IMR-90 (cell line): ENCODE measurements at places on chromosomes 13 and 19. TPM values are rescaled to one million over a fixed set of nuclear protein-coding genes. Genes with fewer than 3 reads are reported as not detected.

GRCh38 chr13:79937771-79938216 is 403.1 kb downstream of the SPRY2 start:
- no peak for DNase-seq

- peak; percentile 46 for DNase-seq
These were observed 113.2 kb downstream of the ESD start for GRCh38 chr13:46683676-46684260.

- no peak for DNase-seq
These were observed 6.7 kb upstream of the FCGBP start for GRCh38 chr19:39941151-39941550.

DNA sequence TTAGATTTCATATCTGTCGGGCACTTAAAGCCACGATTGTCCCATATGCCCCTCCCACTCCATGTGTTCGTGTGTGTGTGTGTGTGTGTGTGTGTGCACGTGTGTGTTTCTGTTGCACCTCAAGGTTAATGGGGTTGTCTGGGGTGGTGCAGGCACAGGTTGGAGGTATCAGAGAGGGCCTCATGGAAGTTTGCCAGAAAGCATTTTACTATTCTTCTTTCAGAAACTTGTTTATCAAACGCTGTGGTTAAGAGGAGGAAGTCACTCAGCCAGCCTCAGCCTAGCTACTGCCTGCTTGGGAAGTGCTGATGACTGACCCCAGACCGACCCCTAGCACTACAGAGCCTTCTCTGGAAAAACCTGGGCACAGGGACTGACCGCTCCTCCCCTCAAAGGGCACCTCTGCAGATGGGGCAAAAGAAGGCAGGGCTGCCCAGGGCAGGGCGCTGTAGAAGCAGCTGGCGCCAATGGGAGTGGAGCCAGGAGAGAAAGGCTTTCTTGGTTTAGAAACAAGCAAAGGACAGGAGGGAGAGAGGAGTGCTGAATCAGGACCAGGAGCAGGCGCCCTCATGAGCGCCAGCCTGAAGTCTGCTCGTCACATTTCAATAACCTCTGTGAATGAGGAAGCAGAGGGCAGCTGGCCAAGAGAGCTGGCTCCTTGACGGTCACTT is 3.9 kb downstream of the SIAH3 start:
- no peak for DNase-seq

DNA sequence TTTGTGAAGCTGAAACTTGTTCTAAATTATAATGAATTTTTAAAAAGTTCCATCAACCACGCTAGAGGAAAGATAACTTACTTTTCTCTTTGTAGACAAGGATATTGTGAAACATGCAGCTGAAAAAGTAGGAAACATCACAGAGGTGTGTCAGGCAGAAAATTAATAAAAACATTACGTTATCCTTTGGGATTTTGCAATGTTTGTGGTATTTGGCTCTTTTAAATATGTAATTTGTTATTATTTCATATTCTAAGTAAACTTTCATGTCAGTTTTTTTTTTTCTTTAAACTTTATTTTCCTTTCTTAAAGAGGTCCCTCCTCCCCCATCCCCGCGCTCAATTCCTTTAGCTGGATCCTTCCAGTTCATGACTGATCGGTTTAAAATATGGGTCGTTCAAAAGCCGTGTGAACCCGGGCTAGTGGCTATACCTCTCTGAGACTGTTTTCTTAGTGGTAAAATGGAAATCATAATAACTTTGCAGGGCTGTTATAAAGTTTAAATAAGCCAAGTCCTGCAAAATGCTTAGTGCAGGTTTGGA is 740 bp upstream of the CCDC61 start:
- no peak for DNase-seq

- peak; percentile 71 for DNase-seq
These were observed 17.1 kb downstream of the UCHL3 start for GRCh38 chr13:75566658-75567057.

DNA sequence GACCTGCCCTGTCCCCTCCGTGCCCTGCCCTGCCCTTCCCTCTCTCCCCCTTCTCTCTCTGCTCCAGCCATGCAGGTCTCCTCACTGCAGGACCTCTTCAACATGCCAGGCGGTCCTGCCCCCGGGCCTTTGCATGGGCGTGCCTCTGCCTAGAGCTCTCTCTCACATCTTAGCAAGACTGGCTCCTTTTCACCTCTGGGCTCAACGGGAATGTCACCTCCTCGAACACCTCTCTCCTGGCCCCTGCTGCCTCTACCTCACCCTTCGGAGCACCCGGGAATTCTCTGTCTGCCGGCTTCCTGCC is 5.6 kb downstream of the MFSD12 start:
- no peak for DNase-seq

SLC25A41 gene
- not detected in 2 replicates for total RNA-seq

FGF9 gene
- under 0.01 TPM in 2 replicates for total RNA-seq

PDX1 gene
- not detected in 2 replicates for total RNA-seq

AKAP8L gene
- 40.8 and 44.6 TPM in 2 replicates for total RNA-seq

PGLYRP1 gene
- total RNA-seq = not detected in 2 replicates

SYCN gene
- not detected in 2 replicates for total RNA-seq
